Stimulated activated CD4-positive, alpha-beta T cell treated with anti-CD3 and anti-CD28 coated beads, Interleukin-12 subunit alpha, Interleukin-12 subunit beta, amount 100 ng/mL, for 4 hours (primary cell): ENCODE measurements at places on chromosomes 11 and 22.

DNA sequence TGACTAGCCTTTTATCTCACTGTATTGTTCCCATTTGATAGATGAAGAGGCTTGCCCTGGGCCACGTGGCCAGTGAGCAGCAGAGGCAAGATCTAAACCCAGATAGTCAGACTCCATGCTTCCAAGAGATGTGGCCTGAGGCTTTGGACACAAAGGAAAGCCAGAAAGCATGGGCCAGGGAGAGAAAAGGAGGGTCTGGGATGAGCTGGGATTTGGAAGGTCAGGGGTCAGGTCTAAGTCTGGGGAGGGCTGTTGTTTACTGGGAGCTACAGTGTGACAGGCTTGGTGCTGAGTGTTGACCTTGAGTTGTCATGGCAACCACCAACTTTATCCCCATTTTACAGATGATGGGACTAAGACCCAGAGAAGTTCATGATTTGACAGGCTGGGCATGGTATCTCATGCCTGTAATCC, 2.1 kb downstream of the SLC35E4 start:
- no peak for DNase-seq

GRCh38 chr22:19175602-19176174, 2.8 kb downstream of the SLC25A1 start:
- DNase-seq, result no peak

GRCh38 chr11:32939866-32940265, 47.3 kb downstream of the QSER1 start:
- no peak for DNase-seq

DNA sequence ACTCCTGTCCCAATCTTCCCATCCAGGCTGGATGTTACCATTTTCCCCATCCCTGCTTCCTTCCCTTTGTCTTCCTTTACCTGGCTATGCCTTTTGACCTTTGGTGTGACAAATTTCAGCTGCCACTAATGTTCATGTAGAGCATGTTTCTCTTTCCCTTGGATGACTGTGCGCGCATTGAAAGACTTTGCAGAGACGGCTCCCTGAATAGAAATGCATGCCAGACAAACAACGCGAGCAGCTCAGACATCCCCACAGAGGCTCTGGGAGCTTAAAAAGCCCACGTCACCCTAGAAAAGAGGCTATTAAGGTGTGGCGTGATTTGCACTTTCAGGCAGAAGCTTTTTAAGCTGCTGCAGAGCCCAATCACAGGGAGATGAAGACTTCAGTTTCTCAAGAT, 202.0 kb downstream of the NTM start:
- no peak for DNase-seq

- no peak for DNase-seq
Observed at GRCh38 chr11:126452241-126453101, 97.0 kb downstream of the ST3GAL4 start.

GRCh38 chr11:114017723-114018122, 41.8 kb upstream of the ZBTB16 start:
- DNase-seq, result no peak

GRCh38 chr11:66881451-66881835, 24.6 kb downstream of the LRFN4 start:
- no peak for DNase-seq

DNA sequence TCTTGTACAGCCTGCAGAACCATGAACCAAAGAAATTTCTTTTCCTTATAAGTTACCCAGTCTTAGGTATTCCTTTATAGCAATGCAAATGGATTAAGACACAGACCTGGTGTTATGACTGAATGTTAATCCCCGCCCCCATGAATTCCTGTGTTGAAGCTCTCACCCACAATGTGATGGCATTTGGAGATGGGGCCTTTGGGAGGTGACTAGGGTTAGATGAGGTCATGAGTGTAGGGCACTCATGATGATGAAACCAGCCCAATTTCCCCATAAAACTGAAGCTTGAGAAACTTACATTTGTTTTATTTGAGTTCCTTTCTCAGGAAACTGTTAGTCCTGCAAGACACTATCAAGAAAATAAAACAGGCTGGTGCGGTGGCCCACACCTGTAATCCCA, 115.8 kb upstream of the THY1 start:
- DNase-seq, result no peak

GRCh38 chr11:113873236-113873626, 2.1 kb downstream of the USP28 start:
- DNase-seq, result no peak

DNA sequence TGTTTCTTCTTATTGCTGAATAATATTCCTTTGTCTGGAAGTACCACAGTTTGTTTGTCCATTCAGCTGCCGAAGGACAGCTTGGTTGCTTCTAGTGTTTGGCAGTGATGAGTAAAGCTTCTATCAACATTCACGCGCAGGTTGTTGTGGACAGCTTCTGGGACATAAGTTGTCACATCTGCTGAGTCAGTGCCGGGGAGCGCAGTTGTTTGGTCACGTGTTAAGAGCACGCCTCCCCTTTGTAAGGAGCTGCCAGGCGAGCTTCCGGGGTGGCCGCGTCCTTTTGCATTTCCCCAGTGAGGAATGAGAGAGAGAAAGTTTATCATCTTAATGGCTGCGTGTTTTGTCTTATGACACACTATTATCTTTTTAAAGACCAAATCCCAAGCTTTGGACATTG, 30.3 kb downstream of the SAMM50 start:
- no peak for DNase-seq

- DNase-seq, result no peak
Observed at GRCh38 chr11:114297806-114298709, 1.9 kb downstream of the NNMT start.

GRCh38 chr11:47981667-47982404, 1.5 kb downstream of the PTPRJ start:
- no peak for DNase-seq

GRCh38 chr11:91717169-91717568, 507.4 kb upstream of the FAT3 start:
- no peak for DNase-seq

DNA sequence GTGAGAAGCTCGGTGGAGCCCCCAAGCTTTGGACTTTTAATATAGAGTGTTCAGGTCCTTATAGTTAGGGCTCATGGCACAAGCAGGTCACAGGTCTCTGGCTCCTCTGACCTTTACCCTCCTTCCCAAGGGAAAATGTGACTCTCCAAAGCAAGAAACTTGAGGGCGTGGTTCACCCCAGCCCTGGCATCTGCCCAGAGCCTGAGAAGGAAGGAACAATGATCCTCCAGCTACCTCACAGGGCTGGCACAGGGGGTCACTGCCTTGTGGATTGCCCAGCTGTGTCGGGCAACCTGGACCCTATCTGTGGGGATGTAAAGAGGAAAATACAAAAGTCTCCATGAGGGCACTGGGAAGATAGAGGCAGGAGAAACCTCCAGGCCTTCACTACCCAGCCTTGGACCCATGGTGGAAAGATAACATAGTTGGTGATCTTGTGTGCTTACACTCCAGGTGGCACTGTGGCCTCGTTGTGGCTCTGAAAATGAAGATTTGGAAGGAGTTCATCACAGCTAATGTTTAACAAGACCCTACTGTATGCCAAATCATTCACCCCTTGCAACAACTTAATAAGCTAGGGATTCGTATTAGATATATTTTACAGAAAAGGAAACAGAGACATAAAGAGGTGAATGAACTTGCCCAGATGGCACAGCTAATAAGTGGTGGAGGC, 3.8 kb upstream of the ZNF195 start:
- DNase-seq, result no peak

DNA sequence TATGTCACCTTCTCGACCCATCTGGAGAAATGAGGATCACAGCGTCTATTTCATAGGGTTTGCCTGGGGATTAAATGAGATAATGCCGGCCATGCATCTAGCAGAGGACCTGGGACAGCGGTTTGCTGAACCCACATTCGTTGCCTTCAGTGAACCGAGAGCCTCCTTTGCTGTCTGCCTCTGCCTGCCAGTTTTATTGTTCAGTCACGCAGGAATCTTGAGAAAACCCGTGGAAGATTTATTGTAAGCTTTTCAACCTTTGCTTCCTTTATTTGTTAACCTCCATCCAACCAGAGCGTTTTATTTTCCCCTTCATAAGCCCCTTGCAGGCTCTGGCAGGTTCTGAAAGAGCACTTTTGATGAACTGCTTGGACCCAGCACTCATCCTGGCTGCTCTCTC, 202.3 kb upstream of the SYN3 start:
- DNase-seq, result no peak

DNA sequence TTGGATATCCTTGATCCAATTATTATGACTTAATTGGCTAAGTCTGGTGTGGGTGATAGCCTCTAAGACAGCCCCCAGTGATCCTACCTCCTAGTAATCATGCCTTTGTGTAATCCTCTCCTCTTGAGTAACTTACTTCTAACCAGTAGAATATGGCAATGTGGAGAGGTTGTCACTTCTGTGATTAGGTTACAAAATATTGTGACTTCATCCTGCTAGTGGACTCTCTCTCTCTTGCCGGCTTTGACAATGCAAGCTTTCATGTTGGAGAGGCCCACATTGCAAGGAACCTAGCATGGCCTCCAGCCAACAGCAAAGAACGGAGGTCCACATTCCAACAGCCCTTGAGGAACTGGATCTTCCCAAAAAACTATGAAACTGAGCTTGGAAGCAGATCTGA, 19.5 kb downstream of the YPEL4 start:
- DNase-seq, result no peak

DNA sequence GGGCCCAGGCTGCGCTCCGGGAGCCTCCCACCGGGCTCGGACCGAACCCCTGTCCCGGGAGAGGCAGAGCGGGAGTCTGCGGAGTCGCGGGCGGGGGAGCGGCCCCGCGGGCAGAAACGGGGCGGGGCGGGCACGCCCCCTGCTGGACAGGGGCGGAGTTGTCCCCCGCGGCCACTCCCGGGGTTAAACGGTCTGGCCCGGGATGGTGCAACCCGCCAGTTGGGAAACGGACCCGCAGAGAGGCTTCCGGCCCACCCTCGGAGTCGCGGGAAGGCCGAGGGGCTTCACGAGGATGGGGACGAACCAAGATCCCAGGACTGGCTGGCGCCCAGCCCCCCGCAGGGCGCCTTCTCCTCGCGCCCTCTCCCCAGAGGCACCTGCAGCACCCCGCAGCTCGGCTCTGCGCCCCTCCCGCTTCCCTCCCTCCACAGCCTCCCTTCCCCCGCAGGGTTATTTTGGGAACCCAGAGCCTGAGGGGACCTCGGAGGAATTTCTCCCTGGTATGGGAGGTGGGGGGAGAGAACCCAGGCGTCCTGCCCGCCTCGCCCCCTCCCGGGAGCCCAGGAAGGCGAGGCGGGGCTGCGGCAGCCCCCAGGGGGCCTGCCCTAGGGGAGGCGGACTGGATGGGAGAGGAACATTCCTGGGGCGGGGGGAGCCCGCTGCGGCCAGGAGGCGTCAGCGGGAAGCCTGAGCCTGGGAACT, 902 bp downstream of the RASGRP2 start:
- DNase-seq, result peak; percentile 72

- DNase-seq, result no peak
Observed at GRCh38 chr11:112620621-112621394, 340.4 kb upstream of the NCAM1 start.

DNA sequence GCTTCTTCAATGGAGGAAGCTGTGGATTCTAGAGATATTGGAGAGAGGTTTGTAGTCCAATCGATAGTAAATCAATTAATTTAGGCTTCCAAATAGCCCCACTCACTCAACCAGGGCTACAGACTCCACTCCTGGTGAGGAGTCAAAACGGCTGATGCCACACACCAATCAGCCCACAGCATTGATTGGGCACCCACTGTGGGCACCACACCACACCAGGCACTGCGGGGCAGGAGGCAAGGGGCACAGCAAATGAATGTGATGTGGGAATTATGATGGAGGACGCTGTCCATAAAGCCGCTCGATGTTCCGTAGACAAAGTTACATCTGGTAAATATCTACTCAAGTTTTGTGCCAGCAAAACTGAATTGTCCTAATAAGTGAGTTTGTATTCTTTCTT, 547.3 kb upstream of the CADM1 start:
- DNase-seq, result no peak

DNA sequence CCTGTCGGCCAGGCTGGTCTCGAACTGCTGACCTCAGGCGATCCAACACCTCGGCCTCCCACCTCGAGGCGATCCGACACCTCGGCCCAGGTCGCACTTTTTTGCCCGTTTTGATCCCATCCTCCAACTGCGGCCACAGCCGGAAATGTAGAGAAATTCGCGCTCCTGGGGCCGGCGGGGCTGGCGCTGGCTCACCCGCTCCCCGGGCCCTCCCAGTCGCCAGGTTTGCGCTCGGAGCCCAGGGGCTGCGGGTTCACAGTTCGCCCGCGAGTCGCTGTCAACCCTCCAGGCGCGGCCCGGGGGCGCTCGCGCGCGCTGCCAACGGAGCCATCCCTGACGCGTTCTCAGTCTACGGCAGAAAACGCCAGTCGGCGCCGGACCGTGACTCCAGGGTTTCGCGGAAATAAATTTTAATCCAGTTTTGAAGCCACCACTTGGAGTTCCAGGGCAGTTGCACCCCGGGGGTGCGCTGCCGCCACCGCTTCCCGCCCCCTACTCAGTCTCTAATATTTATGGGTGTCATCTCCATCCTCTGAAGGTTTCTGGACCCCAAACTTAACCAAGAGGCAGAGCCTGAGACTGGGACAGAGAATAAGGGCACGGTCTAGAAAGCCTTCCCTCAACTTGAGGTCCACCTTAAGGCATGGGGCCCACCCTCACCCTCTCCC, 1.5 kb upstream of the KLHDC7B start:
- DNase-seq, result peak; percentile 83

- peak; percentile 16 for DNase-seq
Observed at GRCh38 chr11:17991783-17992433, 20.9 kb downstream of the SERGEF start.

GRCh38 chr11:22465620-22466019, 127.4 kb downstream of the SLC17A6 start:
- no peak for DNase-seq

GRCh38 chr11:13448876-13449275, 14.1 kb downstream of the BTBD10 start:
- no peak for DNase-seq

DNA sequence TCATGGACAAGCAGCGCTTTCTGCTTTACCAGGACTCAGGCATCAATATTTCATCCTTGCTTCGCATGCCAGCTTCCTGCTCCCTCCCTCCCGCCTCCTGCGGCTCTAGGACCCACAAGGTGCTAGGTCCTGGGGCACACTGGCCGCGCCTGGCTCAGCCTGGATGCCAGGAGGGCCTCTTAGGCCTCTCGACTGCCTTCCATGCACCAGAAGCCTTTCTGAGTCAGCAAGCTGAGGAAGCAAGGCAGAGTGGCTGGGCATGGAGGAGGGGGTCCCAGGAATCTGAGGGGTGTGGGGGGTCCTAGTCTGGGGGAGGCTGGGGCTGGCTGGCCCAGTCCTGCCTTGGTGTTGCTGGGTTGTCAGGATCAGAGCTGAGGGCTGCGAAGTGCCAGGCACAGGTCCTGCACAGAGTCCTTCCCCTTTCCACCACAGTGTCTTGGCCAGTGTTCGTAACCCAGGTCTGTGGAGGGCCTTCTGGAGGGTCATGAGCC, 61.0 kb upstream of the THY1 start:
- DNase-seq, result no peak

DNA sequence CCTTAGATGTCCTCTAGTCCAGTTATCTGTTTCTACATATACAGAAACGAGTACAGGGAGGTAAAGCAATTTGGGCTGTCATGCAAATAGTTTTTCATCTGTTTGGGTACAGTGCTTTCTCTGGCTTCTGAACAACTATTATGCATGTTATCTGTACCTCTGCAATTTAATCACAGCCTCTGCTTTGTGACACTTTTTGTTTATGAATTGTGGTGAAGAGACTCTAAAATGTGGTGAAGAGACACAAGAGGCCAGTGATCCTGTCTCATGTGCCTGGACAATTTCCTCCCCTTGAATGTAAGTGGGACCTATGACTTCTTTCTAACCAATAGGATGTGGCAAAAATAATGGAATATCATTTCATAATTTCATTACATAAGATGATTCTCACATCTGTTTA, 130.3 kb upstream of the ARHGAP42 start:
- DNase-seq, result no peak

- DNase-seq, result no peak
Observed at GRCh38 chr11:10414181-10414580, 40.9 kb upstream of the AMPD3 start.
